ENCODE measurements at places on chromosomes 12 and 14.

DNA sequence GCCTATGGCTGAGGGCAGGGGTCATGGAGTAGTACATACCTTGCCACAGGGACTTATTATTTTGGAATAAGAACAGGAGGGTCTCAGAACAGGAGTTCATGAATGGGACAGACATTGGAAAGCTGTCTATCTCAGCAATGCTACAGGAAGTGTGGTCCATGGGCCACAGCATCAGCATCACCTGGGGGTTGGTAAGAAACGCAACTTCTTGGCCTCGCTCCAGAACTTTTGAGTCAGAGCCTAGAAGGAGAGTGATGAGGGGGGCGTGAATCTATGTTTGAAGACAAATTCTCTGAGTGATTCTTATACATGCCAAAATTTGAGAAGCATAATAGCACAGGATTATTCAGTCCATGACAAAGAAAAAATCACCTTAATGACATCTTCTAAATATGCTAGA, 156.6 kb downstream of the RPAP3 start:
- DNase-seq, result no peak

DNA sequence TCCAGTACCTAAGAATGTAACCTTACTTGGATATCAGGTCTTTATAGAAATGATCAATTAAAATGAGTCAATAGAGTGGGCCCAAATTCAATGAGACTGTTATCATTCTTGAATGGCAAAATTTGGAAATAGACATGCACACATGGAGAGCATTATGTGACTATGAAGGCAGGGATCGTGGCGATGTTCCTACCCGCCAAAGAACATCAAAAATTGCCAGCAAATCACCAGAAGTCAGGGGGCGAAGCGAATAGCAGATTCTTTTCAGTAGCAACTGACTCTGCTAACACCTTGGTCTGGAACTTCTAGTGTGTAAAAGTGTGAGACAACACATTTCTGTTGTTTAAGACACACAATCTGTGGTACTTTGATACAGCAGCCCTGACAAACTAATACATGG, 192.5 kb downstream of the ACSS3 start:
- no peak for DNase-seq

DNA sequence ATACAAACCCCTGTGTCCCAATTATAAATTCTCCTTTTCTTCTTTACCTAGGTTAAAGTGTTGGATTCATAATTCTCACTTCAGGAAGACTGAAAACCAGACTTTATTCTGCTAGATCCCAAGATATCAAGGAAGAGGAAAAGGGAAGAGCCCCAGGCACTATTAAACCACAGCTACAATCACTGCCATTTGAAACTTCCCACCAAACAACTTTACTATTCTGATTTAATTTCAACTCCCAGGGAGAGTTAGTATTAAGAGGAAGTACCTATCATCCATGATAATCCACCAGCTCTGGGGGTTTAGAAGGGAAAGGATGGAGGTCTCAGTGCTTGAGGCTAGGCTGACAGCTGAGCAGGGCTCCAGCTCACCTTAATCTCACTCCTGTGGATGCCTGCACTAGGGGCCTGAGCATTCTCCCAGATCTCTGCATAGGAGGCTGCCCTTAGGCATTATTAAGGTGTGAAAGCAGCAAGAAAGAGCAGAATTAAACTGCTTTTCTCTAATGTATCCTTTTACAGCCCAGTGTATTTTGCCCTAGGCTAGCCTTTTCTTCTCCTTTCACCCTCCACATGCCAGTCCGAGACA, 52.9 kb downstream of the MYF5 start:
- no peak for DNase-seq

GRCh38 chr12:14239350-14239934, 126.0 kb upstream of the ATF7IP start:
- DNase-seq, result no peak

DNA sequence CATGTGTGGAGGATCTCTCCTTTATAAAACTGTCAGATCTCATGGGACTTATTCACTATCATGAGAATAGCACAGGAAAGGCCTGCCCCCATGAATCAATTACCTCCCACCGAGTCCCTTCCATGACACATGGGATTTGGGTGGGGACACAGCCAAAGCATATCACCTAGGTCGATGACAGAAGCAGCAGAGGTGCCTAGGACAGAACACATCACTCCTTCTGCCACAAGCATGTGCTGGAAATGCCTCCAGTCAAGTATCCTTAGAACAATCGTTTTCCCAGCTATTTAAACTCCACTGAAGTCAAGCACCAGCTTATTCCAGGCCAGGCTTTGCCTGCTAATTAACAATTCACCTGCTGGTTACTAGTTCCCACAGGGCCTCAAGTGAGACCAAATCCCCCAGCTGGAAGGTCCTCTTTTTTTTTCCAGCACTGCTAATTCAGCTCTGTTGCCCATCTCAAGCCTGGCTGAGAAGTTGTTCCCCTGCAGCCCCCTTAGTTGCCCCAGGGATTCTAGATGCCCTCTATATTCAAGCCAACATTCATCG, 212.3 kb upstream of the NUDT4 start:
- DNase-seq, result no peak

GRCh38 chr12:46187023-46187422, 81.8 kb downstream of the SLC38A1 start:
- no peak for DNase-seq

DNA sequence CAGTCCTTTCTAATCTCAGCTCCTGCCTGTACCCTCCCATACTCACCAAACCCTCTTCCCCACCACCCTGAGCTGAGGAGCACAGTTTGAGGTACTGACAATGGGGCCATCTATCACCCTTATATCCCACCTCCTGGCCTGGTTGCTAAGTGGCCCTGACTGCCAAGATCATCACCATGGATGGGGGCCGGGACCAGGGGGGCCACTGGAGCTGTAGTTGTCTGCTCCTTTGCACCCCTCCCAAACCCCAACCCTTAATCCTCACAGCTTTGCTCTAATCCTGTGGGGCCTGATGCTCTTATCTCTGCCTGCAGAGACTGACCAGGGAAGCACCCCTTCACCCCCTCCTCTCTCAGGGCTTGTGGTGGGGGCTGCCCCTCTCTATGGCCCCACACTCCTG, 395 bp upstream of the GNB3 start:
- DNase-seq, result no peak

DNA sequence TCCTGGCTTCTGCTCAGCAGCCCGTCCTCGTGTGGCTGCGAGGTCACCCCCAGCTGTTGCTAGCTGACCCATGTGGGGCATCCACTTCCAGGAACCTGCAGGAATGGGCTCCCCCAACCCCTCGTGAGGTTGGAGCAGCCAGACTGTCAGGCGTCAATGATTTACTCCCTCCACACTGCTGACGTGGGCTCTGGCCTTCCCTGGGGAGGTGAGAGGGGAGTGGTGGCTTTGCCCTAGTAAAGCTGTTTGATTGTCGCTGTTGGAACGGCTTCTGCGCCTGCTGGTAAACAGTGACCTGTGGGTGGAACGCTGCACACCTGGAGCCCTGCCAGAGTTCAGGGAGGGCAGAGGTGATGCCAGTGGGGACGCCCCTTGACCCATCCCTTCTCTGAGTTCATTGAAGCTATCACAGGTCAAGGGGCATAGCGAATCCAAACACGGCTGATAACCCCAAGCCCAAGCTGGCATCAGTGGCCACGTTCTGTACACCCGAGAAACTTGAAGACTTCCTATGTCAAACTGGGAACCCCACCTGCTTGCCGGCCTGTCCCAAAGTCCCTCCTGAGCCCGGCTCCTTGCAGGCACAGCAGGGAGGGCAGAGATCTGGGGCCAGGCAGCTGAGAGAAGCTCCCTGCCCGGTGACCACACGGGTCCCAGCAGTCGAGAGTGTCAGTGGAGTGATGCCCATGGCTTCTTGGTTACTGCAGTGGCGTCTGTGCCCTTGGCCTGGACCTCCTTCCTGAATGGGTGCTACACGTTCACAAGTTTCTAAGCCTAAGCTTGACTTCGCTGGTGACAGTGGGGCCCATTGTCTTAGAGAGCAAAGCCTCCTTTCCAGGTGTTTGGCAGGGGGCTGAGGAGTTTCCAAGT, 2.7 kb downstream of the ASPG start:
- DNase-seq, result no peak

GRCh38 chr12:93825501-93825888, 148.3 kb downstream of the CRADD start:
- no peak for DNase-seq

- no peak for DNase-seq
Observed at GRCh38 chr12:68267892-68268396, 14.5 kb upstream of the IL22 start.

- DNase-seq, result no peak
Observed at GRCh38 chr14:93086441-93087055, 29.2 kb downstream of the ITPK1 start.

DNA sequence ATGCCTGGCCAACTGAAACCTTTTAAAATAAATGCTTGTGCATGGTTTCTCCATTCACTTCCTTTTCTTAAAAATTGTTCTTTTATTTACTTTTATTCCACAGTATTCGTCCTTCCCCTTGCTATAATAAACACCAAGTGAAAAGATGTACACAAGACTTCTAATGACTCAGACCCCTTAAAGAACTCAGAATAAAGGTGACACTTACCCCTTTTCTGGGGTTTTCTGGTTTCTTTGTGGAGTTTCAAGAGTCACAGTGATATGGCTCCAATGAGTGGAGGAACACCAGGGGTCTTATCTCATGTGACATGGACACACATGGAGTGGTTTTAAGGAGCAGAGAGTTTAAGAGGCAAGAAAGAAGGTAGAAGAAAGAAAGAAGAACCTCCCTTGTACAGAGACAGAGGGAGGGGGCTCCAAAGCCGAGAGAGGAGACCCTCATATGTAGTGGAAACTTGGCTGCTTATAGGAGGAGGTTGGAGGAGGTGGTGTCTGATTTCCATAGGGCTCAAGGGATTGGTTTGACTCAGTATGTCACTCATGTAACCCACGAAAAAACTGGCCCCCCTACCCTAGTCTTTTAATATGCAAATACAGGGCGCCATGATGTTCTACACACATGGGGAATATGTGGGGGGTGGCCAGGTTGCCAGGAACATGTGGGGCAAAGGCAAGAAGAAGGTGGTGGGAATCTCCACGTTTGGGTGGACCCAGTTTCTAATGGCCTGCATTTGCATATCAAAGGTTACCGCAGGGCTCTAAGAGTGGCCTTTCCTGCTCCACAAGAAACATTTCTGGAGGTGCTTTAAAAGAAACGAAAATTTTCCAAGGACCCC, 22.1 kb upstream of the CD69 start:
- DNase-seq, result no peak
